ENCODE measurements at places on chromosomes 16 and 17. TPM values are rescaled to one million over a fixed set of nuclear protein-coding genes. Genes with fewer than 3 reads are reported as not detected.

TMEM238L gene
- not detected for total RNA-seq

TEX14 gene
- total RNA-seq: under 0.01 TPM

CA5A gene
- not detected for total RNA-seq

TBC1D3I gene
- total RNA-seq: 0.22 TPM

CFAP97D1 gene
- not detected for total RNA-seq

CLEC3A gene
- not detected for total RNA-seq

NPW gene
- 0.60 TPM for total RNA-seq

SPN gene
- not detected for total RNA-seq

SHCBP1 gene
- total RNA-seq: 10.7 TPM

CDH5 gene
- 312 TPM for total RNA-seq

RHBDF1 gene
- 12.6 TPM for total RNA-seq

CEP295NL gene
- total RNA-seq: 0.65 TPM

AIPL1 gene
- total RNA-seq: not detected

GNPTG gene
- 31.7 TPM for total RNA-seq

EFCAB5 gene
- total RNA-seq: under 0.01 TPM

ZG16B gene
- total RNA-seq: not detected

Measured in lung microvascular endothelial cell (primary cell).